ENCODE measurements at places on chromosomes 12 and 14.

DNA sequence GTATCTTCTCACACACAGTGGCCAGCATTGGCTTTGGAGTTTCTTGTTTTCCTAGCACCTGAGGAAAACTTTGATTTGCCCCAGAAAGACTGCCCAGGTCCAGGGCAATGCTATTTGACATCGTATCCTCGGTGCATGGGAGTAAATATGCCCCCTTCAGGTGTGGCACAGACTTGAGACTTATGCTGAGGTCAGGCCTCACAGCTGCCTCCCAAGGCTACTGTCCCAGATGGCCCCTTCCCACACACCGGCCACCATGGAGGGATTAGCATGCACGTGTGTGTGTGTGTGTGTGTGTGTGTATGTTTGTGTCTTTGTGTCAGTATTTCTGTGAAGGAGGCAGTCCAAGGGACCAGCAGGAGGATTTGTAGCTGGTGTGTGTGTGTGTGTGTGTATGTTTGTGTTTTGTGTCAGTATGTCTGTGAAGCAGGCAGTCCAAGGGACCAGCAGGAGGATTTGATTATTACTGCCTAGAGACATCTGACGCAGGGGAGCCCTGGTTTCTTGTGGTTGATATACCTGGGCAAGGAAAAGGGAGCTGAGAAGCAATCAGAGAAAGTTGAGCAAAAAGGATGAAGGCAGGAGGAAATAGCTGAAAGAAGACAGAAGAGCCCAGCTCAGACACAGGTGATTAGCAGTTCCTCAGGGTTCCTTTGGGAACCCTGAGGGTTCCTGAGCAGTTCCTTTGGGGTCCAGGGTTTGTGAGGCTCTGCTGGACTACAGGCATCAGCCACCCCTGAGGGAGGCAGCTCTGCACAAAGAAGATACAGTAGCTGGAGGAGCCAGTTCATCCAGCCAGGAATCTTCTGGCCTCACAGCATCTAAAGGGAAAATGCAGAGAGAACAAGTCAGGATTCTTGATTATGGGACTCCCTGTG is 42.2 kb downstream of the COX16 start:
- DNase-seq, result no peak

GRCh38 chr12:95141310-95141709 is 67.9 kb upstream of the NR2C1 start:
- DNase-seq, result no peak

DNA sequence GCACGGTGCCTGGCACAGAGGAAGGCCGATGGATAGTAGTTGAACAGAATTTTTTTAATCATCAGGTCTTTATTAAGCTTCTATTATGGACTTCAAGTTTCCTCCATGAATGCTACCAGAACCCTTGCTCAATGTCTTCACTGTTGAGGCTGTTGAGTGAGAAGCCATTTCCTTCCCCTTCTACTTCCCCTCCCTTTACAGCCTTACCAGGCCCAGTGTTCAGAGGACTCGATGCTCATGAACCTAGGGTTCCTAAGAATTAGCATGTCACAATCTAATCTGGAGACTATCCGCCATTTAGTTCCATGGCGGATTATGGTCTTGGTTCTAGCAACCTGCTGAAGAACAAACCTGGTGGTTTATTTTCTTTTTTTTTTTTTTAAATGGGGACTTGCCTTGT is 17.7 kb downstream of the ETV6 start:
- no peak for DNase-seq

GRCh38 chr14:99593971-99594841 is 9.8 kb downstream of the CCDC85C start:
- no peak for DNase-seq

DNA sequence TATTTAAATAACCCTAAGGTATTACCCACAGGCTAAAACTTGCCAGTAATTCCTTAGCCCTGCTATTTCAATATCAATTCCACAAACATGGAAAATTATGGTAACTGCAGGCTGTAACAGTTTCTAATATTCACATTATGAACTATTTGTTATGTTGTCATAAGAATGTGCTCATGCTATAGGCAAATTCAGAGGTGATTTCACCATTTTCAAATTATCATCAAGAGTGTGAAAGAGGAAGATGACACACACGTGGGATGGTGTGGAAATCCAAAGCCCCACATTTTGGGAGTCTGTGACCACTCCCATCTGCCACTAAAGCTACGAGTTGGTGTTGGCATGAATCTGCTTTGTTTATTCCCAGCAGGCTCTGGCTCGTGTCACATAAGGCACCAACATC is 5.9 kb upstream of the MYO1A start:
- no peak for DNase-seq

DNA sequence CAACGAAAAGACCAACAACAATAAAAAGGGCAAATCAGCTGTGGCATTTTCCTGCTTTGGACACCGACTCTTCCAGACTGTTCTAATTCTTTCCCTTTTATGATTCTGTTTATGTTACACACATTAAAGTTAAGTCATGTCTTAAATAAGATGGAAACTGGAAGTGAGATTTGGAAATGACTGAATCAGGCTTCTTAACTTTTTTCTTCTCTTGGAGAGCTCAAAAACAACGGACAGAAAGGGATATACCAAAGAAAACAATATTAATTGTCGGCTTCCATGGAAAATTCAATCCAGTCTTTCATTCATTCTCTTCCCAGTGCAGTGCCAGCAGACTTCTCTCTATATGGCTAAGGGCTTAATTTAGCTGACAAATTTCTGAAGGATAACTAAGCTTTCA is 214.9 kb upstream of the DDHD1 start:
- no peak for DNase-seq

DNA sequence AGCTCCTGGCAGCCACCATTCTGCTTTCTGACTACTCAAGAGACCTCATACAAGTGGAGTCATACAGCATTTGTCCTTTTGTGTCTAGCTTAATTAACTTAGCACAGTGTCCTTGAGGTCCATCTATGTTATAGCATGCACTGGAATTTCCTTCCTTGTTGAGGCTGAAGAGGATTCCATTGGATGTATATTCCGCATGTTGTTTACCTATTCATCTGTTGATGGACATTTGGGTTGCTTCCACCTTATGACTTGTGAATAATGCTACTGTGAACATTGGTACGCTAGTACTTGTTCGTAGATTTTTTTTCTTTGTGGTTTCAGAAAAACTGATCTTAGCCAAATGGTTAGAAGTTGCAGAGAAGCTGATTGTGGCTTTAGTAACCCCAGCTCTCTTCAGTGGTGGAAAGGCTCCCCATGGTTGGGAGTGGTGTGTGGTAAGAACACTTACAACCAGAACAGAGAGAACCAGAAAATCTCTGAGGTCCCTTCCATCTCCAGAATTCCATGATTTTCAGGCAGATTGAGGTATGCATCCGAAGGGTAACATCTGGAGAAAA is 118.4 kb downstream of the SAMD4A start:
- no peak for DNase-seq

GRCh38 chr12:94867066-94867855 is 136.2 kb downstream of the NDUFA12 start:
- no peak for DNase-seq

- DNase-seq, result no peak
Measured at GRCh38 chr12:65496617-65497016, 218.1 kb downstream of the MSRB3 start.

- DNase-seq, result peak; percentile 58
Measured at GRCh38 chr12:6285063-6285477, 25.4 kb upstream of the PLEKHG6 start.

DNA sequence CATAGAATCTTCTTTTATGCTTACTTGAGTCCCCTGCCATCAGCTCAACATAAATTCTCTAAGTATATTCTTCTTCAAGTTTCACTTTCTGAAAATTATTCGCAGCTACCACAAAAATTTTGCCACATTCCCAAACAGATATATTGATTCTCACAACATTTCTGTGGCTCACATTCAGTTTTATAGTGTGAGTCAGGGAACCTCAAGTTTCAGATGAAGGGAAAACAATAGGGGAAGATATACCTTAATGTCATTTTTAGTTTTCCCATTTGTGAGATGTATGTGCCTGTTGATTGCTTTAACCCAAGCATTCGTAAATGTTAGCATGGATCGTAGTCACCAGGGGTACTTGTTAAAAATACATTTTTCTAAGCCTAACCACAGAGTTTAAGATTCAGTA is 465.8 kb downstream of the CCER1 start:
- no peak for DNase-seq

DNA sequence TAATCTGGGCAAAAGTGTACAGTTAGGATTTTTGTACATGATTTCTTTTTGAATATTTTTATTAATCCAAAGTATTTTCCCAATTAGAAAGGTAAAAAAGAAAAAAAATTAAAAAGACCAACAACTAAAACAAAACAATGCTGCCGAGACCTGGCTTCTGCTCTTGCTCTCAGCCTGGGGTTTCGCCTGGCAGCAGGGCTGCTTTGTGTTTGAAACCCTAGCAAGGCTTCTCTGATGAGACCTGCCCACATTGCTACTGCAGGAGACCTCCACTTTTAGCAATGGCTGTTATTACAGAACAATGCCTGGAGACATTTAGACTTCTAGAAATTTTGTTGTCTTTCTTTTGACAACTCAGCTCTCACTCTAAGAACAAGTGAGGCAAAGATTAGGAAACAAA is 1153.0 kb upstream of the TMEM132C start:
- DNase-seq, result no peak

- DNase-seq, result no peak
Measured at GRCh38 chr12:25699454-25699853, 146.4 kb upstream of the LMNTD1 start.

GRCh38 chr12:93441081-93441616 is 598 bp downstream of the UBE2N start:
- DNase-seq, result peak; percentile 5

DNA sequence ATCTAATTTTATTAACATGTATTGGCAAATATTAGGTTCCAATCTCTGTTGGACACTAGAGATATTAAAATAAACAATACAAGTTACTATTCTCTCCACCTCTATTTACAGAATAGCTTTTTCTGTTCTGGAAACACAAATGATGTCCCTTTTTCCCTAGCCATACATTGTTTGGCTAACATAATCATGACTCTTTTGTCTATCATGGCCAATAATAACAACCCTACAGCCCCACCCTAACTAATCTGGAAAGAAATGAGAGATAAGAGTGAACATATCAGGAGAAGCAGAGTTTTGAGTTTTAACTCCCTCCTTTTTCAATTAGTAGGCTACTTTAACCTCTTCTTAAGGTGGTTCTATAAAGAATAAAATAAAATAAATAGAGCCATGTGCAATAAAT is 40.2 kb downstream of the RASSF9 start:
- DNase-seq, result no peak

DNA sequence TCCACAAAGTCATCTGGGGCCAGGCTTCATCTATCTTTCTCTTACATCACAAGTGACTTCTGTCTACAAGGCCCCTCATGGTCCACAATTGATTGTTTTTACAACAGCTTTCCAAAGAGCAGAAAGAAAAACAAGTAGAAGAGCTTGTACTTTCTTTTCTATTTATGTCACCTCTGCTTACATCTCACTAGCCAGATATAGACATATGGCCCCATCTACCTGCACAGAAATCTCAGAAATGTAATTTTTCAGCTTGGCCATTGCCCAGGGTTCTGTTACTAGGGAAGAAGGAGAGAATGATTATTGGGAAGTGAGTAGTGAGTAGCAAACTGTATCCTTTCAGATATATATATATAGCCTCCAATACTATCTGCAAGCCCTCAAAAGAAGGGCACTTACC is 210.5 kb upstream of the PLEKHG7 start:
- DNase-seq, result no peak

DNA sequence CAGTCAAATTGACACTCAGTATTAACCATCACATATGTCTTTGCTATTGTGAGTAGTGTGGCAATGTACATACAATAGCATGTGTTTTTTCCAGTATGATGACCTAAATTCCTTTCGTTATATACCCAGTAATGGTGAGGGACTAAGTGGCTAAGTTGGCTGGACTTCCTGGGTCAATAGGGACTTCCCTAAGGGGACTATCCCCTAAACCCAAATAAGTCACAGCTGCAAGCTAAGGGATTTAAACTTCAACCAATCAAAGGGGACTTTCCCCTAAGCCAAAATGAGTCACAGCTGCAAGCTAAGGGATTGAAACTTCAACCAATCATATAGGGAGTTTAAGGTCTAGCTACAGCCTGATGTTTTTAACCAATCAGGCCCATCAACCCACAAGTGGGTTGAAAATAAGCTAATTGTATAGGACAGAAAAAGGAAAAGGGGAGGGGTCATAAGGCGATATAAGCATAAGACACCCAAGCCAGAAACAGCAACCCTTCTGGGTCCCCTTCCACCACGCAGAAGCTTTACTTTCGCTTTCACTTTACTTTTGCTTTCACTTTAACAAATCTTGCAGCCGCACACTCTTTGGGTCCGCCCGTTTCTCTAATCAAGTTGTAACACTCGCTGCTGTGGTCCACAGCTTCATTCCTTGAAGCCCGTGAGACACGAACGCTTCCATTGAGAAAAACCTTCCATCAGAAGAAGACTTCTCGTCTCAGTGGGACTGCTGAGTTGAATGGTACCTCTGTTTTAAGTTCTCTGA is 404.4 kb downstream of the FLRT2 start:
- DNase-seq, result no peak

DNA sequence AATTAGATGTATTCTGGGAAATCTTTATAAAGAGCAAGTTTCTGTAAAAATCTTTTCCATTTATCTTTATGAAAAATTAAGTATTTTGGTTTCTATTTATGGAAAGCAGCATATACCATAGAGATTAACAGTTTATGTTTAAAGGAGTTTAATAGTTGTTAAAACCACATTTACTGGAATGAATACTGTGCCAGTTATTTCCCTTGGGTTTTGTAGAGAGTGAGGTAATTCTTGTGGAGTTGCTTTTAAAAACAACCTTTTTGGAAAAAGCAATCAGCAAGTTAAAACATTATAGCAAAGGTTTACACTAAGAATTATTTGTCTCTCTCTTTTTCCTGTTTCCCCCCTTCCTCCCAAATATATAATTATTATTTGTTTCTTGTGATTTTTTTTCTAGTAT is 34.9 kb downstream of the AEBP2 start:
- no peak for DNase-seq

DNA sequence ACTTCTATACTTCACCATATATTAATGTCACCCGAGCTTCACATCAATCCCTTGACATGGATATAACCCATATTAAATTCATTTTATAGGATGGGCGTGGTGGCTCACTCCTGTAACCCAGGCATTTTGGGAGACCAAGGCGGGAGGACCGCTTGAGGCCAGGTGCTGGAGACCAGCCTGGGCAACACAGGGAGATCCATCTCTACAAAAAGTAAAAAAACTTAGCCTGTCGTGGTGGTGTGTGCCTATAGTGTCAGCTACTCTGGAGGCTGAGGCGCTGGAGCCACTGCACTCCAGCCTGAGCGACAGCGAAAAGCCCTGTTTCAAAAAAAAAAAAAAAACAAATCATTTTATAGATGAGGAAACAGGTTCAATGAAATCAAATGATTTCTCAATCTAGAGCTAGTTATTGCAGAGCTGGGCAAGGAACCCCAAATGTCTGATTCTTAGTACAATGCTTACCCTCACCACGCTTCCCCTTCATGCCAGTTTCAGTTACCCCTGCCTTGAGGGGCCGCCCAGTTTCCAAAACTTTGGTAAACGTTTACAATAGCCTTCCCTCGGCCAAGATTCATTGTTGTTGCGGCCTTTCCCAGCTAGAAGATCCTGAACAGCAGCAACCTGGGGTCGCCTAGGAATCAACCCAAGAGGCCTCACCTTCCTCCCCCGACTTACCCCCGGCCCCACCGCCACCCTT is 751 bp downstream of the PSMB5 start:
- DNase-seq, result no peak
